Progenitor cell of endocrine pancreas (in vitro differentiated cells): ENCODE measurements at places on chromosomes 16 and 17.
A peak's percentile ranks its signal among the peaks of the same experiment; 100 is the strongest.

- H3K36me3 ChIP-seq, result no peaks in the 10 kb centered on the region
- H3K27ac ChIP-seq, result no peak overlapping the region
- H3K27me3 ChIP-seq, result peaks cover 22% of the 10 kb centered on the region
- H3K4me3 ChIP-seq, result no peak overlapping the region
- DNase-seq, result no peak
Observed at GRCh38 chr17:8870406-8871040, 3.0 kb upstream of the PIK3R6 start.

DNA sequence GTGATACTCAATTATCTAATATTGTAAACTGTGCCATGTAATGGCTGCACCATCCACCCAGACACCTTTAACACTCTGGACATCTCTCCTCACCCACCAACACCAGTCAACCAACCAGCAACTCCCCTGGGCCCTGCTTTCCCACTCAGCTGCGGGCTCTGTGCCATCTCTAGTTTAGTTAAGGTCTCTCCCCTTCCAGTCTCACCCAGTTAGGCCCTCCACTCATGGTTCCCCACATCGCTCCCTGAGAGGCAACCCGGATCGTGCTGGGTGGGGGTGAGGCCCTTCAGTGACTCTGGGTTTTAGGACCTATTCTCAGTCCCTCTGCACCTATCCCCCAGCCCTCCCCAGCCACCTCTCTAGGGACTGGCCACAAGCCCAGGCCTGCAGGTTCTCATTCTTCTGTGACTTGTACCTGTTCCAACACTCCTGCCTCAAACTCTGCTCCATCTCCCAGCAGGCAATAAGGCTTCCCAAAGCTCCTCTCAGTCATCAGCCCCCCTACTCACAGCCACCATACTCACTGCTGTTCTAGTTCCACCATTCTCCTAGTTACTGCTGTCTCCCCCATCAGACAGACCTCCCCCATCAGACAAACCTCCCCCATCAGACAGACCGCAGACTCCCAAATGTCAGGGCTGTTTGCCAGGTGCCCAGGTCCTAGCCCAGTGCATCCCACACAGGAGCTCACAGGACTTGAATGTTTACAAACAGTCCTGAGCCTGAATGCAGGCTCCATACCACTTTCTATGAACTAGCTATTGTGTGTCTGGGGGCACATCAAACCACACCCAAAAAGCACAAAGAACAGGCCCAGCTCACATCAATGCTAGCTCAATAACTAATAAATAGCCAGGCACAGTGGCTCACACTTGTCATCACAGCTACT is 2.6 kb downstream of the TK2 start:
- DNase-seq, result no peak
- peaks cover 17% of the 10 kb centered on the region for H3K4me1 ChIP-seq
- no peaks in the 10 kb centered on the region for H3K27me3 ChIP-seq
- H3K27ac ChIP-seq, result peak overlapping the region; percentile 60
- H3K36me3 ChIP-seq, result peaks cover 11% of the 10 kb centered on the region
- H3K4me3 ChIP-seq, result no peak overlapping the region

DNA sequence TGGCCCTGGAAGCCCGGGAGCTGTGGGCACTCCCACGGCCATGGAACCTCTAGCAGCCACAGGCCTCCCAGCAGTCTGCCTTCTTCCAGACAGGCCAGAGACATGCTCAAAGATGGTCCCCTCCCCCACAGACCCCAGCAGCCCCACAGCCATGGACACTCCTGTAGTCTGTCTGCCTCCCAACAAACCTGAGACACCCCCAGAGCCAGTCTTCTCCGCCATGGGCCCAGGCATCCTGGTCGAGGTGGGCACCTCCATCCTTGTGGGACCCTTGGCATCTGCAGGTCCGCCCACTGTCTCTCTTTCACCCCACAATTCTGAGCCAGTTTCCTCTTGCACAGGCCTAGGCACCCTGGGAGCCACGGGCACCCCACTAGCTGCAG is 3.1 kb downstream of the KIAA0753 start:
- H3K4me1 ChIP-seq, result peaks cover 19% of the 10 kb centered on the region
- DNase-seq, result no peak
- H3K27ac ChIP-seq, result no peak overlapping the region

- DNase-seq, result no peak
- no peak overlapping the region for H3K4me3 ChIP-seq
- H3K36me3 ChIP-seq, result peaks cover 7% of the 10 kb centered on the region
- H3K27me3 ChIP-seq, result no peaks in the 10 kb centered on the region
- no peaks in the 10 kb centered on the region for H3K4me1 ChIP-seq
Observed at GRCh38 chr16:74649839-74650504, 16.7 kb downstream of the RFWD3 start.

DNA sequence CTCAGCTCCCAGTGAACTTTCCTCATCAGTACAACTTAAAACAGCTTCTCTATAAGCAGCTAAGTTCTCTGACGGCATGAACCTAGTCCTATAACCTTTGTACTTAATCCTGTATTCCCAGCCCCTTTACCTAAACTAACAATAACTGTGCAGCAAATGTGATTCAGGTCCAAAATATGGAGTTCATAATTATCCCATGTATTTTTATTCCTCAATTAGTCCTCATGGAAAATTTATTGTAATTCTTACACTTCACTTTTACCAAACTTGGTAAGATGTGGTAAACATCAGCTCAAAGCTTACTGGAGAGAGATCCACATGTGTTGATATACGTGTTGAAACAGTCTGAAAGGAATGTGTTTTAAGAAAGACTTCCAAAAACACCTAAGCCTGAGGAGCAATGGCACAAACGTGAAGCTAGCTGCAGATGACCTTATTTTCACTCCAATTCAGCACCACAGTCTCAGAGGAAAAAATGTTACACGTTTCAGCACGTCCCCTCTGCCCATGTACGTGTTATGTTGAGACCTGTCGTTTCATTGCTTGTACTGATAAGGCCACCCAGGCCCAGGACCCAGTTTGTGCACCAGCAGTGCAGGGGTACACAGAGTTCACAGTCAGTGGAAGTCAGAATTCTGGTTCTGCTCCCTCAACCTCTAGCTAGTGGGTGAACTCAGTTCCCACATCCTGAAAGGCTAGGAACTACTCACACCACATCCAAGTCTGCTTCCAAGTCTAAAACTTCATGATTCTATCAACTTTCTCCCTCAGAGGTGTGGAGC is 7.1 kb downstream of the USP31 start:
- no peak for DNase-seq
- H3K27ac ChIP-seq, result no peak overlapping the region
- H3K36me3 ChIP-seq, result no peaks in the 10 kb centered on the region
- no peak overlapping the region for H3K4me3 ChIP-seq

DNA sequence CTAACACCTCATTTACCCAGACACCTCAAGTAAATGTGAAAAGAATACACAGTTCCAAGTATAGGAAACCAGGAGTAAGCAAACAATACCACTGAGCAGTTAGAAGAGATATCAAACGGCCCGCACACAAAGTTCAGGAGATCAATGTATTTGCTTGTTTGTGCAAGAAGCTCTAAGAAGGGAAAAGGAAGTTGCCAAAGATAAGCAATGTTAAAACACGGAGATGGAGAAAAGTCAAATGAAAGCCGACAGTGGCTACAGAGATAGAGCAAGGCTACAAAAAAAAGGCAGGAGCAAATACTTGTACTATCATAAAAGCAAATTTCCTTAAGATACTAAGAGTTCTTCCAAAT is 29.5 kb downstream of the PSME3IP1 start:
- H3K27me3 ChIP-seq, result no peaks in the 10 kb centered on the region
- peaks cover 11% of the 10 kb centered on the region for H3K4me1 ChIP-seq
- no peak overlapping the region for H3K4me3 ChIP-seq
- no peak for DNase-seq

DNA sequence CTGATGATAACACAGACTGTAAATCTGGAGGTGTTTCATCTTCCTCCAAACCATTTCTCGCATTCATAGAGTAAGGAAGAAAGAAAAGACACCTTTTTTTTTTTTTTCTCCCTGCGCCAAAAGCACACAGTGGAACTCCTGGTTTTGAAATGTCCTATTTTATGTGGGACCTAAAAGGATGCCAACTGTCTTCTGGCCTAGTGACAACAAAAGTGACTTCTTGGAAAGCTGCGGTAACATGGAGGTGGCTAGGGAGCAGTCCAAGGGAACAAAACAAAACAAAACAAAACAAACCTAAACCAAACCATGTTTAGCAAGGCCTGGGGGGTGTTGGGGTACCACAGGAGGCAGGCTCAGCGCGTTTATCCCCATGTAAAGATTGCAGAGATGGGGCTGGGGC is 174.8 kb downstream of the XYLT1 start:
- no peak for DNase-seq
- no peak overlapping the region for H3K27ac ChIP-seq
- H3K27me3 ChIP-seq, result no peaks in the 10 kb centered on the region
- H3K4me3 ChIP-seq, result no peak overlapping the region
- no peaks in the 10 kb centered on the region for H3K36me3 ChIP-seq

DNA sequence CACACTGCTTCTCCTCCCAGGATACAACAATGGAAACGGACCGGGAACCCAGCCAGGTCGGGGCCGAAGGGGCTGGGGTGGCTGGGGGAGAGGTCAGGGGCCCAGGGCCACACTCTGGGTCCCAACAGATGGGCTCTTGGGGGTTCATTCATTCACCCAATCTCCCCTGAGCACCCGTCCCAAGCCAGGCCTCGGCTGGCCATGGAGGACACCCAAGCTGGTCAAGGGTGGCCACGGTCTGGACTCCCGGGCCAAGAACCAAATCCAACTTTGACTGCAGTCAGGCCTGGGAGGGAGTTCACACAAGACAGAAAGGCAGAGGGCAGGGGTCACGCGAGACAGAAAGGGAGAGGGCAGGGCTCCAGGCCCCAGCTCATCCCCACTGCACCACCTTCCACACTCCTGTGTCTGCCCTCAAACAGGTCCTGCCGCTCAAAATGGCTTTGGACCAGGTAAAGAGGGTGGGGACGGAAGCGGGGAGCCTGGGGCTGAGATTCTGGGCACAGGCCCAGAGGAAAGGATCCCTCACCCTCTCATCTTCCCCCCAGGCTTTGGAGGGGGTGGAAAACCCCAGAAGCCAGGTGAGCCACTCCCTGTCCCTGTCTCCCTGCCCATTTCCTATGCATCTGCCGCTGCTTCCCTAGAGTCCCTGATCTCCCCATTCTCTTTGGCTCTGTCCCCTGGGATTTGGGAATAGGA is 12.3 kb upstream of the PKMYT1 start:
- H3K4me3 ChIP-seq, result no peak overlapping the region
- peaks cover 2% of the 10 kb centered on the region for H3K4me1 ChIP-seq
- H3K27ac ChIP-seq, result no peak overlapping the region
- H3K36me3 ChIP-seq, result no peaks in the 10 kb centered on the region

GRCh38 chr16:82192665-82193064 is 22.6 kb upstream of the MPHOSPH6 start:
- no peak overlapping the region for H3K4me3 ChIP-seq
- H3K27ac ChIP-seq, result no peak overlapping the region
- peaks cover 13% of the 10 kb centered on the region for H3K27me3 ChIP-seq
- H3K36me3 ChIP-seq, result no peaks in the 10 kb centered on the region
- peaks cover 15% of the 10 kb centered on the region for H3K4me1 ChIP-seq
- no peak for DNase-seq

GRCh38 chr17:66849851-66850580 is 15.1 kb downstream of the CACNG5 start:
- H3K27me3 ChIP-seq, result peaks cover 13% of the 10 kb centered on the region
- DNase-seq, result no peak
- no peak overlapping the region for H3K27ac ChIP-seq
- H3K36me3 ChIP-seq, result no peaks in the 10 kb centered on the region

- no peak for DNase-seq
- H3K27me3 ChIP-seq, result peaks cover 43% of the 10 kb centered on the region
- no peaks in the 10 kb centered on the region for H3K36me3 ChIP-seq
- H3K27ac ChIP-seq, result no peak overlapping the region
- H3K4me3 ChIP-seq, result no peak overlapping the region
Observed at GRCh38 chr16:79067600-79067999, 532.9 kb downstream of the MAF start.

DNA sequence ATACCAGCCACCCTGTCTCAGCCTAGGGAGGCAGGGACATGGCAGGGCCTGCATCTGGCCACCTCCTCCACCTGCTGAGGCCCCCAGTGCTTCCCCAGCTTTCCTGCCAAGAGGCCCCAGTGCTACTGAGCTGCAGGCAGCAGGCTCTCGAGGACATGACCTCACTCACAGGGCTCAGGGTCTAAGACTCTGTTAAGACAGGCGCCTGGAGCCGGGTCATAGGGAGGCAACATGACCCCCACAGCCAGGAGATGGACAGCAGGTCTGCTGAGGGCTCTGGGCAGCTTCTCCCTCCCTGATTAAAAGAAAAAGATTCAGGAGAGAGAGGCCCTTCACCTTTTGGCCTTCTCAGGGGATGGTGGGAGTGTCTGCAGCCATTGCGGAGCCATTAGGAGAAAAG is 23.2 kb upstream of the FASN start:
- DNase-seq, result no peak
- H3K27me3 ChIP-seq, result no peaks in the 10 kb centered on the region
- no peak overlapping the region for H3K27ac ChIP-seq

DNA sequence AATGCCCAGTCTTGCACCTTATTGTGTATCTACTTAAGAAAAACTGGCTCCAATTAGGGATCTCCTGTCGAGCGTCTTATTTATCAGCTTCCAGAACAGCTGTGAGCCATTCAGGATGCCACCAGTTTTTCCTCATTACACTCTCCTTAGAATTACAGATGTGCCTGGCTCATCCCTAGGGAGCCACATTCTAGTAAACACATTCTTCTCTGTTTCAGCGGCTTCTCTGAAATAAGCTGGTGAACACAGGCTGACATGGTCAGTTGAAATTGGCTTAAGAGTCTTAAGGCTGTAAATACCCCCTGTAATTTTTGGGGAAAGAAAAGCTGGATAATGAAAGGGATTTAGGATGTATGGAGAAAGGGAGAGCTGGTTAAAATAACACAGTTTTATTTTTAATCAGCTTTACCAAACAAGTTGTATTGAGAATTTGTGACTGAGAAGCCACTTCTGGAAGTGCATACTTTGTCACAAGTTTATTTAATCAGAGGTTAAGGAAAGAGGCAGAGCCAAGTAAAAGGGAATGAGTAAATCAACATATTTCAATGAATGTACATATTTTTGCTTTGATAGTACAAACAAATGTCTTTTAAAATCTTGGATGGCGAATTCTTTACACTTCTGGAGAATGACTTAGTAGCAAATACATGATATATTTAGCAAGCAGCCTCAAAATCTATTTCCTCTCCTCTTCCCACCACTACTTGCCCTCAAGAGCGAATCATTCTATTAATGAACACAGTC is 562.0 kb upstream of the GOT2 start:
- peaks cover 11% of the 10 kb centered on the region for H3K27me3 ChIP-seq
- DNase-seq, result no peak
- no peaks in the 10 kb centered on the region for H3K4me1 ChIP-seq
- H3K4me3 ChIP-seq, result no peak overlapping the region
- no peak overlapping the region for H3K27ac ChIP-seq

- H3K27ac ChIP-seq, result no peak overlapping the region
- H3K4me1 ChIP-seq, result peaks cover 12% of the 10 kb centered on the region
- peaks cover 38% of the 10 kb centered on the region for H3K27me3 ChIP-seq
- no peaks in the 10 kb centered on the region for H3K36me3 ChIP-seq
- DNase-seq, result no peak
- no peak overlapping the region for H3K4me3 ChIP-seq
Observed at GRCh38 chr17:60161598-60162330, 12.0 kb downstream of the CA4 start.

DNA sequence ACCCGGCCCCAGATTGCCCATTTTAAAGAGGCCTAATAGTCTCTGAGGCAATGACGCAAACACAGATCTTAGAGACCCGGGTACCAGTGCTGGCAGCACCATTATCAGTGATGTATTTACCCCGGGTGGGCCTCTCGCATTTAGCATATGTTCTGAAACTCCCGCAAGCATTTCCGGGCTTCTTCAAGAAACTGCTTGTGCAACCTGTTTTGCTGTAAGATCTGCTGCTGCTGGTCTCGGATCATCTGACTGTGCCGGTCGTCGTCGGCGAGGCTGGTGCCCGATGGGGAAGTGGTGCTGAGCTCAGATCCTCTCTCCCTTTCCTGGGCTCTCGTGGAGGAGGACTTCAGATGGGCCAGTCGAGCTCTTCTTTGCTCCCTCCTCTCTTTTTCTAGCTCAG is 12.5 kb downstream of the CEP295NL start:
- H3K27ac ChIP-seq, result no peak overlapping the region
- H3K4me3 ChIP-seq, result no peak overlapping the region
- H3K4me1 ChIP-seq, result peaks cover 5% of the 10 kb centered on the region
- no peak for DNase-seq
